ENCODE measurements at places on chromosomes 3 and 15.

GRCh38 chr3:86420990-86421739, 569.8 kb downstream of the VGLL3 start:
- no peak for DNase-seq

DNA sequence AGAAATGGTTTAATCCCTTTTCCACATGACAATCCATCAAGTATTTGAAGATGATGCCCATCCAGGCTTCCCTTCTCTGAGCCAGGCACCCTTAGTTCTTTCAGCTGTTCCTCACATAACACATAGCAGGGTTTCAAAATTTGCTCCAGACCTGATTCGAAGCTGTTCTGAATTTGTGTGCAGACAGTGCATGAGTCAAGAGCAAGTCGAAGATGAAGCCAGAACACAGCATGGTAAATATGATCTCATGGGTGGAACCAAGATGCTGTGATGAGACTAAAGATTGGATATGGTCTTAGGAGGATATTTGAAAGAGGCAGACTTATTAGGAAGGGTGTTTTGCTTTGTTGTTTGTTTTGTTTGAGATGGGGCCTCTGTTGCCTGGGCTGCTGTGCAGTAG, 32.6 kb upstream of the PDE8A start:
- DNase-seq: no peak

DNA sequence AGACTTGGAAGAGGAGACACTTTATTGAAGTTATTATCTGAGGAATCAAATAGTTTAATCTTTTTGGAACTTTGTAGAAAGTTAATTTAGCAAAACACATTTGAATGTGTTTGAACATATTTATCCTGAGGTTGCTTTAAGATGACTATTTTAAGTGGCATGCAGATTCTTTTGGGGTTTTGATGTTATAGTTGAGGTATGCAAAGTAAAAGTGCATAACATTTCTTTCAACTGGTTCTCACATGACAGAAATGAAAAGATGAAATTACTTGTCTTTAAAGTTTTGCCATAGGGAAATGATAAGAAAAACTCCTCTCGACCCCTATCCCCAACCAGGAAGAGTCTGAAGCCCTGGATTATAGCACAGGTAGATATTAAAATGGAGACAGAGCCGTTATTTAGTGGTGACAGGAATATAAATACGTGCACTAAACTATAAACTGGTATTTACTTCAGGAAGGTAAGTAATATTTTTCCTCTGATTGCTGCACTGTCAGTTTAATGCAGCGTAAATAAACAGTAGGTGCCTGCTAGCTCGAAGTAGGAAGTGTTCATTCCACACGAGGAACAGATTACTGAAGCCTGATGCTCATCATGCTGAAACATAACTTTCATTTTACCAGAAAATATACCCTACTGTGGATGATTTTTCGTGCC, 15.1 kb upstream of the SATB1 start:
- no peak for DNase-seq

DNA sequence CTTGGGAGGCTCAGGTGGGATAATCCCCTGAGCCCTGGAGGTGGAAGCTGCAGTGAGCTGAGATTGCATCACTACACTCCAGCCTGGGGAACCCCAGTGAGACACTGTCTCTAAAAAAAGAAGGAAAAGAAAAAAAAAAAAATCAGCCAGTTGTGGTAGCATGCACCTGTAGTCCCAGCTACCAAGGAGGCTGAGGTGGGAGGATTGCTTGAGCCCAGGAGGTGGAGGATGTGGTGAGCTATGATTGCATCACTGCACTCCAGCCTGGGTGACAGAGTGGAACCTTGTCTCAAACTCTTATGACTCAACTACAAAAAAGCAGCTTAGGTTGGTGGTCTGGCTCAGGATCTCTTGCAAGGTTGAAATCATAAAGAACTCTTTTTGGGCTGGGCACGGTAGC, 19.3 kb upstream of the GPX1 start:
- peak; percentile 49 for DNase-seq

- no peak for DNase-seq
Measured at GRCh38 chr15:57676585-57676984, 29.9 kb upstream of the POLR2M start.

GRCh38 chr15:101051291-101052030, 132.3 kb downstream of the LRRK1 start:
- DNase-seq: no peak

- no peak for DNase-seq
Measured at GRCh38 chr3:23035927-23036640, 167.0 kb upstream of the UBE2E2 start.

DNA sequence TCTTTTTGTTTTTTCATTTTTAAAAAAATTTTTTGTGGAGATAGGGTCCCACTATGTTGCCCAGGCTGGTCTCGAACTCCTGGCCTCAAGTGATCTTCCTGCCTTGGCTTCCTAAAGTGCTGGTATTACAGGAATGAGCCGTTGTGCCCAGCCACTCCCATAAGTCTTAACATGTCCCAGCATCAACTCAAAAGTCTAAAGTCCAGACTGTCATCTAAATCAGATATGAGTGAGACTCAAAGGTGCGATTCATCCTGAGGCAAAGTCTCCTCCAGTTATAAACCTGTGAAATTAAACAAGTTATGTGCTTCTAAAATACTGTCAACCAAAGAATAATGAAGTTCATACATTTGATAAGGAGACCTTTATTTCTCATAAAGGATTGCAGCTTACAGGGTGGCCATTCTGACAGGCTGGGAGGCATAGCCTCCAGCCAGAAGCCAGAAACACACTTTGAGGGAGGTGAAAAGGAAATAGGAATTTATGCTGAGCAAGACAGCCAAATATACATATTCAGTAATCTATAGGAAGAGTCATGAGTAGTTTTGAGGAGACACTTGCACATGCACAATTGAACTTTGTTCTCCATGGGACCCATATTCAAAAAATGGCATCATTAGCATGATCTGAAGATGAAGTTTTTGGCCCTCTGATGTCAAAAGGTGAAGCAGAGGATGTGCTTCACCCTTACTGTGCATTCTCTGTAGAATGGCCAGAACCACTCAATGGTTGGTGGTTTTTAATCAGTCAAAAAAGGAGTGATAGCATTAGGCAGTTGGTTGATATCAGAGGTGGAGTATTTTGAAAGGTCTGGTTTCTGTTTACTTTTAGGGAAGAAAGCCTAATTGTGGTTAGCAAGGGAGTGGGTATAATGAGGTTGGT, 11.0 kb upstream of the ZNF662 start:
- DNase-seq: no peak

DNA sequence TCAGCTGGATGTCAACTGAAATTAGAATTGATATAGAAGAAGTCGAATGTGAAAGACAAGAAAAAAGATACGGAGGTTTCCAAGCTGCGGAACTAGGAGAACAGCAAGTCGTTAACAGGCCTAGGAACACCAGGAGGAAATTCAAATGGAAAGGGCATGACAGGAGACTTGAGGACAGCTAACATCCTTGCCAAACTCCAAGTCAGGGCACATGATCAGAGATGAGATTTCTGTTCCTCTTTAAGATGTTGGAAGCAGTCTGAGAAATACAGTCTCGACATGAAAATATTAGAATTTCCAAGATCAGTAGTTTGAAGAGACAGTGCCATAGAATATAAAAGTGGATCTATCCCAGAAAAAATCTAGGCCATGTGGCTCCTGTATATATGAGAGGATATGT, 5.0 kb downstream of the MYO5A start:
- no peak for DNase-seq

DNA sequence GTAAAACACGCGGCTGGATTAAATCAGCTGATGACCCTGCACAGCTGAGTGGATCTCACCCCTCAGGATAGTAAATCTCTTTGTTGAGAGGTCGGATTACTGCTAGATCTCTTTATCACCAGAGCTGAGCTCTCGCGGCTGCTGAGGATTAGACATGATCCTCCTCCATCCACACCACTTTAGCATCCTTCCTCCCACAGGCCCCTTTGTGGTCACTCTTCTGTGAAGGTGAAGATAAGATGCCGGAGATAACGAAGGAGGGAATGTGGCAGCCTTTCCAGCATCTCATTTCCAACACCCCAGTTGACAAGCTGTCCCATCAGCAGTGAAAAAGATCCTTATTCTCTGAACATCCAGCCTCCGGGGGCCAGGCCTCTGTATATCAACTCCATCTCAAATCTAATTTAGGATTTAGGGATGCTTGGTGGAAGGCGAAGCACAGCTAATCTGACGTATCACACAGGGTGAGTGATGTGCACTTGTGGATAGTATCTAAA, 47.5 kb upstream of the SELENOK start:
- no peak for DNase-seq

GRCh38 chr3:13301286-13301987, 118.7 kb downstream of the NUP210 start:
- no peak for DNase-seq

DNA sequence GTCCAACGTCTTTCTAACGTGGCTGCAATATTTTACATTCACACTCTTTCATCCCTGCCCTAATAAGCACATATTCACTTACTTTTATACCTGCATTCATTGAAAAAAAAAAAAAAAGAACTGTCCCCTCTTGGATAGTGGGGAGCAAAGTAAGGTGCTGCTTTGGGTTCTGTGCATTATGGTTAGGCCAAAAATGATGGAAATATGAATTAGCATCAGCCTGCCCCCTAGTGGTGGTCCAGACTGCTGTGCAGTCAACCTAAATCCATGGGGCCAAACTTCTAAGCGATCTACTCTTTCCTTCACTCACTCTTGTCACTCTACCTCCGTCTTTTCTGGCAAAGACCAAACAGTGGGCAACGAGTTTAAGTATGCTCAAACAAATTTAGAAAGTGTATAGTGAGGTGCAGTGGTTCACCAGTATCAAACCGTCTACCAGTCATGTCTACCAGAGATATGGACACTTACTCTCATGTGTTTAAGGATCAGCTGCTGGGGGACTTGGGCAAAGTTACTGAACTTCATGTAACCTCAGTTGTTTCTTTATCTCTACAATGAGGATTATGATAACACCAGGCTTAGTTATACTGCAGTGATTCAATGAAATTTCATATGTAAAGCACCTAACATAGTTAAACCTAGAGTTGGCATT, 61.5 kb upstream of the GRM7 start:
- no peak for DNase-seq

GRCh38 chr3:161197855-161198850, 23.0 kb upstream of the NMD3 start:
- DNase-seq: no peak

DNA sequence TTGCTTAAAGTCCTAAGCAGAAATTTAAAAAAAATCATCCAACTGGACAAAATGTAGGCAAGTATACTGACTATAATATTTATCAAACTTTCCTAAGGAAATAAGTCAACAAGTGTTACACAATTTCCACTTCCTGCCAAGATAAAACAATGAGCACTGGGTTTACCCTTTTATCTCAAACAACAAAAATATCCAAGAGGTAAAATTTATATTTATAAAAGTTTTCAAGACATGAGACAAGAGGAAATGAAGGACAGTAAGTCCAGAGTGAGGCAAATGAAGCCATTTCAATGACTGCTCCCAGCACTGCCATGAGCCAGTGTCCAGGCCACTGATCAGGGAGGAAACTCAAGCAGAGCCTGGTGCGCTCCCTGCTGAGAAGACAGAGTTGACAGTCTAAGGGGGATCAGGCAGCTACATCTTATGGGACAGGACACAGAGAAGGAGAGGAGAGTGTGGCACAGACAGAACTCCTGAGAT, 439.4 kb downstream of the RAP2B start:
- DNase-seq: no peak

DNA sequence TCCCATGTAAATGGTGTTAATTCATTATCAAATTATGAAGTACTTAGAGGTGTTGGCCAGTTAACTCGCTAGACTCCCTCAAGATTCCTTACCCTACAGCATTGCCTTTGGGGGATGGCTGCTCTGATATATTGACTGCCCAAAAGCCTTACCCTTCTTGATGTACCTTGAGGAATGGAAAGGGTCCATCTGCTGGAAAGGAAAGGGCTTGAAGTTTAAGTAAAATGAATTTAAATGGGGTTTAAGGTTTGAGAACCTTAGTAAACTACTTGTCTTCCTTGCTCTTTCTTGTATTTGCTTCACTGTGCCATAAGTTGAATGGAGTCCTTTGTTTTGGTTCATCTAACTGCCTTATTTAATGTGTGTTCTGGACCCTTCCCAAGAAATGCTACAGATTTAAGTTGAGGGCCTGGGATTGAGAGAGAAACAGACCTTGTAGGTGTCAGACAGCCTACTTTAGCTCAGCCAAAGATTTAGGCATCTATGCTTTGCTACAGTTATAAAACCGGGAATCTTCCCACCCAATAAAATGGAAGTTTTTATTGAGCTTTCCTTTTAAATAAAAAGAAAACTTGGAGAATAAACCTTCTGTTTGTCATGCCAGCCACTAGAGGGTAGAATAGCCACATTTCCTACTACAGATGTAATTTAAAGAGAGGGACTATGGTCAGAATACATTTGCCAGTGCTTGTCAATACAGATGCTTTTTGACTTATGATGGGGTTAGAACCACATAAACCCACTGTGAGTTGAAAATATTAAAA, 25.3 kb downstream of the CMSS1 start:
- no peak for DNase-seq

- no peak for DNase-seq
Measured at GRCh38 chr15:89936051-89936785, 23.5 kb upstream of the ARPIN start.

- DNase-seq: no peak
Measured at GRCh38 chr3:183953471-183954070, 64.1 kb downstream of the ABCC5 start.

- no peak for DNase-seq
Measured at GRCh38 chr15:35312344-35312743, 227.2 kb upstream of the NANOGP8 start.

DNA sequence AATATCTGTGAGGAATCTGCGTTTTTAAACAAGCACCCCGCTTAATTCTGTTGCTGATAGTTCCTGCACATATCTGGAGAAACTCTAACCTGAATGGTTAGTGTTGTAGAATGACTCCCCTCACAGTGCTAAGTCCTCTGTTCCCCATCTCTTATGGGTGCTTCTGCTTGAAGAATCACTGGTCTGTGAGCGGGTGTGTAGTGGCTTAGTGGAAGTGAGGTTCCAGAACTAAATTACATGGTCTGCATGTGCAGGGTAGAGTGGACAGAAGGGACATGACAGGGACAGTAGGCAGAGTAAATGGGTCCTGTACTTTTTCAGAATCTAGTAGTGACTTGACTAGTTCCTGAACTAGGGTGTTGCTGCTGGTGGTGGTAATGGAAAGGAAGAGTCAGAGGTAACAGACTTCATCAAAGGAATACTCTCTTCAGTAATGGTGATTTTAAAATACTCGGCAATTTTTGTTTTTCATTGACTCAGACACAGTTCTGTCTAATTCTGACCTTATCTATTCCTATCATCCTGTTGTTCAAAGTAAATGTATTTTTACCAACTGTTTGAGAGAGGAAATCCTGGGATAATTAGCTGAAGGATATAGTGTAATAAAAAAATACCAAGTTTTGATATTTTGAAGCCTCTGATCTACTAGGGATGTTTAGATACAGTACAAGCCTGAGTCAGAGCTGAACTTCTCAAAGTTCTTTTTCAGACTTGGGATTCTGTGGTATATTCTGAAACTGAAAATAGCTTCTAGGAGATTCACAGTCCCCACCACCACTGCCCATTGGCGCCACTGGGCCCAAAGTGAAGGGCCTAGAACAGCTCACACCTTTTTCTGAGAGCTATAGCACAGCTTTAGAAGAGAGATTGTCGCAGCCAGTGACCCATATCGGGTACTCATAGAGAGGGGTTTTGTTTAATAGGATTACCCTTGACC, 55.5 kb downstream of the FNDC3B start:
- DNase-seq: peak; percentile 33
